ENCODE measurements at places on chromosomes 5 and 9.

- peak; percentile 52 for DNase-seq
Observed at GRCh38 chr5:141084487-141084989, 9.9 kb upstream of the PCDHB2 start.

DNA sequence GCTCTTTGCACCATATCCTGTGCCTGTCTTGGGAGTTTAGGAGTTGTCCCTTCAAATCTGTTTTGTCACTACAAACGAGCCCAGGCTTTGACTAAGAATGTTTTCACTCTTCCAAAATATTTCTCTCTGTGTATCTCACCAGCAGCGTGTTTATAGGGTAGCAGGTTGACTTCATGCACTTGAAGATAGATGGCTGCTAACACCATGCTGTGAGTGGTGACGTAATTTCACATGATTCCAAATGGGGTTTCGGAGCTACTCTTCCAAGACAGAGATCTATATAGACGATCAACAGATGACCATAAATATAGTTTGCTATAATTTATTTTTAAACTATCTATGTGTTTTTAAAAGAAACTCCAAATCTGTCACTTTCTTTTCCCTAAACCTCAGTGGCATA, 30.6 kb downstream of the RORB start:
- no peak for DNase-seq

- no peak for DNase-seq
Observed at GRCh38 chr5:79048437-79048836, 21.0 kb downstream of the DMGDH start.

- no peak for DNase-seq
Observed at GRCh38 chr9:129886226-129887174, 51.2 kb downstream of the USP20 start.

GRCh38 chr5:55634866-55635265, 77.3 kb downstream of the SLC38A9 start:
- no peak for DNase-seq

DNA sequence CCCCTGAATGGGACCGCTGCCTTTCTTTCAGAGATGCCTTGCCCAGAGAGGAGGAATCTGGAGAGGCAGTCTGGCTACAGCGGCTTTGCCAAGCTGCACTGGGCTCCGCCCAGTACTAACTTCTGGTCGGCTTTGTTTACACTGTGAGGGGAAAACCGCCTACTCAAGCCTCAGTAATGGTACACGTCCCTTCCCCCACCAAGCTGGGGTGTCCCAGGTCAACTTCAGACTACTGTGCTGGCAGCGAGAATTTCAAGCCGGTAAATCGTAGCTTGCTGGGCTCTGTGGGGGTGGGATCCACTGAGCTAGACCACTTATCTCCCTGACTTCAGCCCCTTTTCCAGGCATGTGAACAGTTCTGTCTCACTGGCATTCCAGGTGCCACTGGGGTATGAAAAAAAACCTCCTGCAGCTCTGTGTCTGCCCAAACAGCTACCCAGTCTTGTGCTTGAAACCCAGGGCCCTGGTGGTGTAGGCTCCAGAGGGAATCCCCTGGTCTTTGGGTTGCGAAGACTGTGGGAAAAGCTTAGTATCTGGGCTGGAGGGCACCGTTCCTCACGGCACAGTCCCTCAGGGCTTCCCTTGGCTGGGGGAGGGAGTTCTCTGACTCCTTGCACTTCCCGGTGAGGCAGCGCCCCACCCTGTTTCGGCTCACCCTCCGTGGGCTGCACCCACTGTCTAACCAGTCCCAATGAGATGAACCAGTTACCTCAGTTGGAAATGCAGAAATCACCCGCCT, 171.2 kb downstream of the CWC27 start:
- no peak for DNase-seq

DNA sequence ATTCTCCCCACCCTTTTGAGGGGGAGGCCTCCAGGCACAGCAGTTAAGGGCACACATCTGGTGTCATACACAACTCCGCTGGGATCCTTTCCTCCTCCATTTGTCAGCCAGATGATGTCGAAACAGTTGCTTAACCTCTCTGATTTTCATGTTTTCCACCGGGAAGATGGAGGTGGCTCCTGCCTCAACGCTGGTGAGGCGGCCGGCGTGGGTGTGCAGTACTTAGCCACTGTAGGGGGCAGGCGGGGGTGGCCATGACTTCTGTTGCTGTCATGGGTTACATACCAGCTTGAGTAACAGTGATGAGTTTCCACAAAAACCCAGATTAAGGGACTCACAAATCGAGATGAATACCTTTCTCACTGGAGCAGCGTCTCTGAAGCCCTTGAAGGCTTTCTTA, 63.1 kb upstream of the EPB41L4B start:
- no peak for DNase-seq

DNA sequence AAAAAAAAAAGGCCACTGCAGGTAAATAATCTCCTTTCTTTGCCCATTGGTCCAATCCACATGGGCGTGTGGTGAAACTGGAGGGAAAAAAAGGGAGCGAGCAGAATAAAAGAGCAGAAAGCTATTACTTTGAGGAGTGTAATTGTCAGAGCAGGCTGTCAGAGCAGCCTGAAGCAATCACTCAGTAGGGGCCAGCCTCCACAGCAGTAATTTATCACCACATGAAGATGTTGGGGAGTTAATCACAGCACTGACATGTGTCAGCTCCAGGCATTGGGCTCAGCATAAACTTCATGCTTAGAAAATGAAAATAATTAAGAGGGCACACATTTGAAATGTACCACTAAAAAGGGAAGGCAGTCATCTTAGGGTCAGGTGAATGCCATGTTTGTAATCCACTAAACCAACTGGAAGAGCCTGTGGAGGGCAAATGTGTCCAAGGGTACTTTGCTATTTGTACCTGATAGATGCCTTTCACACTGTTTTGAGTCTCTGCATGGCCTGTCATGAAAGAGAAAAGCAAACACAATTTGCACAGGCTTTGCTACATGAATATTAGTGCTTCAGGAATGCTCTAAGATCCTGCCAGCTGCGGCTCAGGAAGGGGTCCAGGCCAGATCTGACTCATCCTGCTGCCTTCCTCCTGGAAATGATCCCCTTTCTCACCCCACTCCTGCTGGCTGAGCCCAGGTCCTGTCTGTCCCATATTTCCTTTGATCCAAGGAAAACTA, 2.9 kb upstream of the PTGER4 start:
- no peak for DNase-seq

- no peak for DNase-seq
Observed at GRCh38 chr5:124193371-124193789, 553.1 kb downstream of the ZNF608 start.

DNA sequence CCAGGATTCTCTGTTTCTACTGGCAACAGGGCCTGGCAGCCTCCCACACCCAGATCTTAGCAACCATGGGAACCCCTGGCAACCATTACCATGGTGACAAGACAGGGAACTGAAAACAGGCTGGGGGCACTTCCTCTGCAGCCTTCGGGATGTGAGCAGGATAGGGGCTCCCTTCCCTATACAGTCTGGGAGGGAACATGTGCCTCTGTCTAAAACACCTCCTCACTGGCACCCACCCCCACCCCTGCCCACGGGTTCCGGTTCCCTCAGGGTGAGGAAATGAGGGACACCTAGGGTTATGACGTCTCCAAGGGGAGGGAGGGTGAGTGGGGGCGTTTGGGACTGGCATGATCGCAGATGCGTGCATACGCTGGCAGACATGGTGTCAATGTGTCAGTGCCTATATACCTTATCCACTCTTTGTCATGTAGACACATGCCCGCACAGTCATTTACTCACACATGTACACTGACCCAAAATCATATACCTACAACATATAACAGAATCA, 3.0 kb upstream of the DNAJB5 start:
- peak; percentile 82 for DNase-seq

Data from putamen (tissue), 1 donor.